Foreskin fibroblast (primary cell): ENCODE measurements at places on chromosomes 11 and 22.

- no peak for DNase-seq
Measured at GRCh38 chr11:128291835-128292234, 295.5 kb downstream of the ETS1 start.

DNA sequence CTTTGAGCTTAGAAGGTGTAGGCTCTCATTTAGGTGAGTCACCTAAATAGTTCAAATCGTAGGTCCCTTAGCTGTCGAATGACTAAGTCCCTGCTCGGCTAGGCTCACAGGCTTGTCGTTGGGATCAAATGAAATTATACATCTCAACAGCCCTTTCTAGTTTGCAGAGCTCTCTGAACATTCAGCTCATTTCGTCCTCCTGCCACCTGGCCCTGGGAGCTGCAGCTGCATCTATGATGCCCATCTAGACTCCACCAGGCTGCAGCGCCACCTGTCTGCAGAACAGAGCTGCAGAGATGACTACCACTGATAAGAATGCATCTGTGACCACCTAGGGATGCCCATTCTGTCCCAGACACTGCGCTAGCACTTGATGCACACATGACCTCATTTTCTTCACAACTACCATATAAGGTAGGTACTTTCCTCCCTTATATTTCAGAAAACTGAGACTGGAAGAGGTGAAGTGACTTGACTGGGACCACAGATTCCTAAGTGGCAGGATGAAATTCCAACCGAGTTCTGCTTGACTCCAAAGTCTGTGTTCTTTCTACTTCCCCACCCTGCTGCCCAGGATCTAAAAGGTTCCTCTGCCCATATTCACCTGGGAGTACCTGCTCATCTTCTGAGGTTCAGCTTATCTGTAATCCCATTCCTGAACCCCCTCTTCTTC, 141.1 kb upstream of the NARS2 start:
- peak; percentile 33 for DNase-seq

GRCh38 chr11:77146261-77147035, 18.4 kb downstream of the MYO7A start:
- no peak for DNase-seq

- no peak for DNase-seq
Measured at GRCh38 chr22:35066768-35067167, 810 bp downstream of the ISX start.
